ENCODE measurements at places on chromosomes 4 and X.

- DNase-seq, result no peak
Measured at GRCh38 chr4:8523766-8524165, 56.4 kb upstream of the GPR78 start.

DNA sequence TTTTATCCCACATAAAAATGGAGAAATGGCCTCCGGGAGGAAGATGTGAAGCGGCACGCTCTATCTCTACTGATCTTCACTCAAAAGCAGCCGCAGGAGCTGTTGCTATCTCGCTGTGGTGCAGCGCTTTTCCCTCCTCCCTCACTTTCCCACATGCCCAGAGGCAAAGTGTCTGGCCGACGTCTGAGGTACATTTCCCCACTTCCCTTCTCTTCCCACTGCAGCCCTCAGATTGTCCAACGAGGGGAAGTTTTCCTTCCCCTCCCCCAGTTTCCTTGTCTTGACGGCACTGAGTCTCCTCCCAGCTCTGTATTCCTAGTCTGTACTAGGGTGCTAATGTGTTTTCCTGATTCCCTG is 660 bp upstream of the COL25A1 start:
- no peak for DNase-seq

DNA sequence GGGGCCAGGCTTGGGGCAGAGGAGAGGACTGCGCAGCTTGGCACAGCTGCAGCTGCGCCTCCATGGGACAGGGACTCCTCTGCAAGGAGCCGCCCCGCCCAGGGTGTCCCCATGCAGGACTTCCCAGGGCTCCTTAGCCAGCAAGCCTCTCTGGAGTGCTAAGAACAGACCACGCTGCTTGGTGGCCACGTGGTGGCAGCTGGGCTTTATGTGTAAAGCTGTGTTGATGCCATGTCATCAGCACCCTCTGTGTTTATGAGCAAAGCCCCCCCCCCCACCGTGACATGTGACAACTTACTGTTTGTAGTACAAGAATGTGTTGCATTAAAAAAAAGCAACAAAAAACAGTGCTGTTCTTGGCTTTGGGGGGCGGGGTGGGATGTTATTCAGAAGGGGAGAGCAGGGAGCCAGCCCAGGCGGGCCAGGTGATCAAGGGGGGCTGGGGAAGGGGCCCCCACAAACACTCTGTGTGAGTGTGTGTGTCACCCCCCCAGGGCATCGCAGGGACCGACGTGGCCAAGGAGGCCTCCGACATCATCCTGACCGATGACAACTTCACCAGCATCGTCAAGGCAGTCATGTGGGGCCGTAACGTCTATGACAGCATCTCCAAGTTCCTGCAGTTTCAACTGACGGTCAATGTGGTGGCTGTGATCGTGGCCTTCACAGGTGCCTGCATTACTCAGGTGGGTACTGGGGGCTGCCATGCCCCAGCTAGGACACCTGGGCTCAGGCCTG is 40.3 kb downstream of the ATP2B3 start:
- DNase-seq, result no peak

DNA sequence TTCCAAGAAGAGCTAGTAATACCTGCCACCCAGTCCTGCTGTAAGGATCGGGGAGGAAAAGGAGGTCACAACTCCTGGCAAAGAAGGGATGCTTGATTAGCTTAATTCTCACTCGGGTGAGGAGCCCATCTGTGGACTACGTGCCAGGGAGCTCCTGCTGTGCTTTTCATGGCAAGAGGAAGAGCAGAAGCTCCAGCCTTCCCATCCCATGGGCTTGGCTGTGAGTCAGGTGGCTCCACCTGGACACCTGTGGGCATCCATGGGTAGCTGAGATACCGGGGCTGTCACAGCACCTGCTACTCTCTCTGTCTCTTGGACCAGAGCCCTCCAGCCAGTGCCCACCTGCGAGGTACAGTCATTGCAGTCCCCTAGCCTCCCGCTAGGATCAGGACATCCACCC is 18.0 kb downstream of the CLNK start:
- DNase-seq, result no peak

DNA sequence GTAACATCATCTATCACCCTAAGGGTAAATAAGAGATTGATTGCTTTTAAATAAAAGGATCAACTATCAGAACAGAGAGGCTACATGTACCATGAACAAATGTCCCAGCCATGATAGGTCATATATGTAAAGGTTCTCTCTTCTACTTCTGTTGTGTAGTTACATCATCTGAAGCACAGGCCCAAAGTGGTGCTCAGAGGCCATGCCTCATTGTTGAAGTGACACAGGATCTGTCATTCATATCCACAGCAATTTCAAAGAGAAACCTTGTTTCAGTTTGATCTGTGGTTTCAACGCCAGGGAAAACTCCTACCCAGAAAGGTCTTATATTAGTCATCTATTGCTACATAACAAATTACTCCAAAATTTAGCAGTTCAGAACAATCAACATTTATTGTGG is 269.2 kb upstream of the MAOA start:
- DNase-seq, result peak; percentile 5

DNA sequence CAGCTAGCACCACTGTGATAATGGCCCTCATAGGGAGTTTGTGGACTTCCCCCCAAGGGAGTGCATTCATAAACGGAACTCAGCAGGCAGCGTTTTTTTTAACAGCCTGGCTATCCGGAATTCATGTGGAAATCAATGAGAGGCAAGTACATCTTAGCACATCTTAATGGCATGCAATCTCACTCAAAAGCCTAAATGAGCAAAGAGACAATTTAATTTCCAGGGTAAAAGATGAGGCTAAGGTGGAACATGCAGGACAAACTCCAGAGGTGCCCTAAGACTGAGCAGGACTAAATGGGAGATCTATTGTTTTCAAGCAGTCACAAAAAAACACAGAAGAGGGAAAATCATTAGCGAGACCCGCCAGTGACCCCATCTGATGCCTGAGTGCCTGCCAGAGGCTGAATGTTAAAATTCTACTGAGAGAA is 243.5 kb upstream of the KCNIP4 start:
- no peak for DNase-seq

DNA sequence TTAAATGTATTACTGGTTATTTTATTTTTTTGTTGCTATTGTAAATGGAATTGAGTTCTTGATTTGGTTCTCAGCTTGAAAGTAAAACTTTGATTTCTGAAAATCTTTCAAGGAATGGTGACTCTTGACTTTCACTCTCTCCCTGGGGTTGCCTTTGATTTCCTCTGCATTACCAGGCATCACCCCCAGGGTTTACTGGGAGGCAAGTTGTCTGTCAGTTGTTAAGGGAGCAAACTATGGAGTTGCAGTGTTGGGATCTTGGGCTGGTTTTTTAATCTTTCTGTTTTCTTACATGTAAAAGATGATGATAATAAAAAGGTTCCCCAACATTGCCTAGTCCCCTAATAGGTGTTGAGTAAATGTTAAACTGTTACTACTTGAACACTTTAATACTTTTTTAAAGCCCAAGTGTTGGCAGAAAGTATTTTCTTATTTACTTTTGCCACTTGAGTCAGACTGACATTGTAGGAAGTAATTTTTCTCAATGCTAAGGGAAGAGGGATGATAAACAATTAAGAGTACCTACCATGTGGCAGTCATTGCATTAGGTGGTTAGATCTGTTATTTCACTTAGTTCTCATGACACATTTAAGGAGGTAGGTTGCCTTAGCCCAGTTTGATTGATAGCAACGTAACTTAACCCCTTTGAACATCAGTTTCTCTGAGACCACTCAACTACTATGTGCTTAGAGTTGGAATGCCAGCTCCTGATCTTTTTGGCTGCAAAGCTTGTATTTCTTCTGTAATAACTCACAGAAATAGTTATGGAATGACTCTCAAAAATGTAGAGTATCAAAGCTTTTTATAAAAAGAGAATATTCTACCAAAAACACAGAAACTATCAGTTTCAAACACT is 67.1 kb downstream of the DCLK2 start:
- DNase-seq, result no peak

DNA sequence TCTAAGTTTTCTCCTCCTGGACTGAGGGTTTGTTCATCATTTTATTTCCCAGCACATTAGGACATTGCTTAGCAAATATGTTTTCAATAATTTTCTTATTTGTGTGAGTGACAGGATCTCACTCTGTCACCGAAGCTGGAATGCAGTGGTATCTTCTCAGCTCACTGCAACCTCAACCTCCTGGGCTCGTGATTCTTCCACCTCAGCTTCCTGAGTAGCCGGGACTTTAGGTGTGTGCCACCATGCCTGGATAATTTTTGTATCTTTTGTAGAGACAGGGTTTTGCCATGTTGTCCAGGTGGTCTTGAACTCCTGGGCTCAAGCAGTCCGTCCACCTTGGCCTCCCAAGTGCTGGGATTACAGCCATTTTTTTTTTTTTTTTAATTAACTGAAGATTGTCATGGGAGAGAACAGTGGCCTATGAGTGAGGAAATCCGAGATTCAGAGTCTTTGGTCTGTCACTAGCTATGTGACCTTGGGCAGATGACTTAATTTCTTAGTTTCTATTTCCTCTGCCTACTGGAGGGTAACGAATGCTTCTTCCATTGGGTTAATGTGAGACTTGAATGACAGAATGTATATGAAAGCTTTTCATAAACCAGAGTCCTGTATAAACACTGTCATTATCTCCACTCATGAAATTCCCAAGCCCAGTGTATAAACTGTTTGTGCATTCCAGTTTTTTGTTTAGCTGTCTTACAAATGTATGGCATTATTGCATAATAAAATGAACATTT is 23.9 kb downstream of the MOB1B start:
- DNase-seq, result no peak

DNA sequence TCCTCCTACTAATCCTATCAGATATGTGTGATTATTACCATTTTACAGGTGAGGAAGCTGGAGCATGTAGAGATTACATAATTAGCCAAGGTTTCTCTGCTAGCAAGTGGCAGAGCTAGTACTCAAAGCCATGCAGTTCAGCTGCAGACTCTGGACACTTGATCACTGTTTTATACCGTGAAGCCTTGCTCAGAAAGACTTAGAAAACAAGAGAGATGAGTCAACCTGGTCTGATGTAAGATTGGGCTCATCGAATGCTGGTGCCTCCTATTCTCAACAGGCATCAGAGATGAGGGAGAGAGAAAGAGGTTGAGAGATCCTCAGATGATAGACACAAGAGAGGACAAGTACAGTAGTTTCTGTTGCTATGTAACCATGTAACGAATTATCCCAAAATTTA is 19.0 kb upstream of the PDE5A start:
- no peak for DNase-seq

GRCh38 chrX:44980883-44981282 is 107.9 kb downstream of the KDM6A start:
- no peak for DNase-seq

- no peak for DNase-seq
Measured at GRCh38 chr4:8394806-8395205, 45.7 kb downstream of the ACOX3 start.

DNA sequence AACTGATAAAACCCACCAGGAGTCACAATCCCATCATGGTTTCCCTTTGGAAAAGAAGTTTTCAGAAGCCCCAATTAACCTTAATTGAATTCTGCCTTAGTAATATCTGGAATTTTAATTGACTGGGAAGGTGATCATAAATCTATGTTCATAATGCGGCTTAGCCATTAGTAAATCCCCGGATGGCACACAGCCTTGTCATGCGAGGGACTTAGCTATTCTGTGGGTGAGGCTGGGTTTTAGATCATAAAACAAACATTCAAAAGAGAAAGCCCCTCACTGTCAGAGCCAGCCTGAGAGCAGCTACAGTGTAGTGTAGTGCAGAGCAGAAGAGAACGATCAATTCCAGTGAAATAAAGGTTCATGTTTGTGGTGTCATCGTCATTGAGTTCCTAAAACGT is 124.0 kb upstream of the NOCT start:
- no peak for DNase-seq

- no peak for DNase-seq
Measured at GRCh38 chr4:121709766-121710405, 13.1 kb upstream of the ANXA5 start.

DNA sequence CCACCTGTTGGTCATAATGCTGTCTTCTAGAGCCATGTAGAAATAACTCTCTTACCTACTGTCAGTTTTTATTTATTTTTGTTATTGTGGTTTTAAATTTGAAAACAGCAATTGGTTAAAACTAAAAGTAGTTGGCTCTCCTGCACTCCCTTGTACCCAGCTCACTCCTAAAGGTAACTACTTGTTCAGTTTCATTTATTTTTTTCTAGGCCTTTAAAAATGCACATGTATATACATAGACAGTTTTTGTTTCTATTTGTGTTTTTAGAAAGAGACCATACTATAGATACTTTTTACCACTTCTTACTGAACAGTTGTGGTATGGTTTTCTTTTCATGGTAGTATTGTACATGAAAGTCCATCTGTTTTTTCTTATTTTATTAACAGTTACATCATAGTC is 16.8 kb downstream of the SMAD1 start:
- DNase-seq, result no peak
